ENCODE measurements at places on chromosomes 6 and 20. TPM values are rescaled to one million over a fixed set of nuclear protein-coding genes. Genes with fewer than 3 reads are reported as not detected.

The GJA10 gene
- not detected for polyA plus RNA-seq

The SUMO4 gene
- 0.53 TPM for polyA plus RNA-seq

The PHACTR1 gene
- 7.0 TPM for polyA plus RNA-seq

The SLC32A1 gene
- polyA plus RNA-seq: not detected

The DEF6 gene
- polyA plus RNA-seq: 4.9 TPM

The MYLK2 gene
- 60.0 TPM for polyA plus RNA-seq

The SEL1L2 gene
- polyA plus RNA-seq: not detected

The SYCP2 gene
- polyA plus RNA-seq: 3.9 TPM

The ABHD16B gene
- not detected for polyA plus RNA-seq

The CD93 gene
- polyA plus RNA-seq: 49.7 TPM

The CST5 gene
- polyA plus RNA-seq: not detected

DNA sequence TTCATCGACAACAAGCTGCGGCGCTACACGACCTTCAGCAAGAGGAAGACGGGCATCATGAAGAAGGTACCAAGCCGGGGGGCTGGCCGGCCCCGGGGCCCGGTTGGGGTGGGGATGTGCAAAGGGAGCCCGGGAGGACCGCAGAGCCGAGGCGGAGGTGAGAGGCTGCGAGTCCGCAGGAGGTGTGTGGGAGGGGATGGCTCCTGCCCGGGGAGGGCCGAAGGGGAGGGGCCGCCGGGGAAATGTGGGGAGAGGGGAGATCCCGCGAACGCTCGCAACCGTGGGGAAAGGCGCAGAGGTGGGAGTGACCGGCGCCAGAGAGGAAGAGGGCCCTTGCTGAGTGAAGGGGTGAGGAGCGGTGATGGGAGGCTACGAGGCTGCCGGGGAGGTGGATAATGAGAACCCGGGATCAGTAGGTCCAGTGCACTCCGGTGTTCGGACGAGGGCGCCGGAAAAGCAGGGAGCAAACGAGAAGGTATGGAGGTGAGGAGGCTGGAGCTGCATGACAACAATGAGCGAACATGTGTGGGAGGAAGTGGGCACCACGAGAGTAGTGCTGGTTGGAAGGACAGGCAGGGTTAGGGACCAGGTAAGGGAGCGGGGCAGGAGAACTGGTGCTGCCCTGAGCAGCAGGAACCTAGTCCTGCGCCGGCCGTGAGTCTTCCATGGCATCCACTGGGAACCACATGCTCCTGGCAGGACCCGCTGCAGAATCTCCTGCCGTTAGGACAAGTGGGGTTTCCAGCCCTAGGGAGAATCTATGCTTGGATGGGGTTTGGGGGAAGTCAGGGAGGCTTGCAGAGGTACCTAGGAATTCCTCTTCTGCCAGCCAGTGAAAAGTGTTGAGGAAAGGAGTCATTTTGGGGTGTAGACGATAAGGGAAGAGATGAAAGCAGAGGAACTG is 1.3 kb downstream of the SRF start:
- no peak for DNase-seq

- no peak for DNase-seq
Measured at GRCh38 chr20:18849131-18849530, 35.5 kb downstream of the SCP2D1 start.

- DNase-seq: no peak
Measured at GRCh38 chr20:22673467-22673866, 89.1 kb upstream of the FOXA2 start.

- DNase-seq: no peak
Measured at GRCh38 chr6:142835787-142836535, 109.0 kb downstream of the HIVEP2 start.

GRCh38 chr6:6883011-6883410 is 224.8 kb upstream of the RREB1 start:
- DNase-seq: no peak

GRCh38 chr20:60292001-60292520 is 333.8 kb downstream of the CDH26 start:
- DNase-seq: no peak

DNA sequence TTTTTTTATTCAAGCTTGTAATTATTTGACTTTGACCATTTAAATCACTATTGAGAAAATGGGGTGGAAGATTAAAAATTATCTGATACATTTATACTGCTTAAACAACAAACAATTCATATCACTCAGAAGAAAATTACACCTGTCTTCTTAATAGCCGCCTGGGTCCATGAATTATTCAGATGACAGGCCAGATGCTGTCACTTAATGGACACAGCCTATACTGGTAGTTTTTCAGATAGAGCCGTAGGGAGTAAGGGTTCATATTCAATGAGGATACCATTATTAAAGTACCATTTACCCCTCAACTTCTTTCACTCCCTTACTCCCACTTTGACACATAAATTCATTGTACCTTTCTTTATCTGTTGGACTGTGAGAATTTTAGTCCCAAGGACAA is 1193.4 kb upstream of the MAP3K7 start:
- DNase-seq: no peak

DNA sequence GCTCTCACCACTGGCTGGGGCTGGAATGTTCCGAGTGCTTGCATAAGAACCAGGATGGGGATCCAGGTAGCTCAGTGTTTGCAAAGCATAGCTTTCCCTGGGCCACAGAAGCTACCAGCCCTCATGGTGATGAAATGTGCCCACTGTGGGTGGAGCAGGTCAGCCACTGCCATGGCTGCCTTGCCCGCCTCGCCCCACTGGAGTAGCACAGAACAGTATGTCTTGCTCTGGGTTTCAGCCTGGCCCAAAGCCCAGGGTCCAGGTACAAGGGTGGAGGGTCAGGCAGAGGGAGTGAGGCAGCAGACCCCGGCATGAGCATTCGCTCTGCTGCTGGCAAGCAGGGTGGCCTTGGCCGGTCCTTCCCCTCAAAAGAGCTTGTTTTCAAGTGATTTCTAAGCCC is 34.7 kb downstream of the KCNK17 start:
- no peak for DNase-seq

- DNase-seq: no peak
Measured at GRCh38 chr6:158413814-158414565, 101.7 kb downstream of the TULP4 start.

- DNase-seq: no peak
Measured at GRCh38 chr6:379410-380181, 12.0 kb upstream of the IRF4 start.

DNA sequence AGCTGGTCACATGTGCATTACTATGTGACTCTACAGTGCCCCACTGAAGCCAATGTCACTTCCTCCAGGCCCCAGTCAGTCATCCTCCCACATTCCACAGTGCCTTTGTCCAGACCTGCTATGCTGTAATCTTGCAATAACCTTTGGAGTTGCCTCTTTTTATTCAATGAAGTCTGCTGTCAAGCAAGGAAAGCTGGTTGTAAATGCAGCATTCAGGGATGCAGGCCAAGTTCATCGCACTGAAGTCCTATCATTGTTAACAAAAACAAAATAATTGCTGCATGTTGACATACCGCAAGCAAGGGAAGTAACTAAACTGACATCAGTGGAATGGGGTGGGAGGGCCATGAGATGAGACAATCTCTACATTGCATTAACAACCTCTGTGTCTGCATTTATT is 131.2 kb upstream of the CDYL start:
- DNase-seq: no peak

DNA sequence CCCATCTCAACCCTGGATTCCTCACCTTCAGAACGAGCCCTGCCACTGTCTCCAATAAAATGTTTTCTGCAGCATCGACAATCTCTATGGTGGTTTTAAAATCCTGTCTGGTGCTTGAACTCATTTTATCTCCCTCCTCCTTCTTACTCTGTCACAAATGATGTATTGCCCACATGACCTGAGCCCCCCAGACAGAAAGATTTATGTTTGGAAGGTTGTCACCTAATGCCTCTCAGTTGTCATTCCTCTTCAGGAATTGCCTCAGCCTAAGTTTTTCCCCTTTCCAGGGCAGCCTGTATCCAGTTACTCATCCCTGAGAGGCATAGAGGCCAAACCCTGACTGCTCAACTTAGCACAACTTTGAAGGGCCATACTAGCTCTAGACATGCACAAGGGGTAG is 9.2 kb downstream of the GPX5 start:
- no peak for DNase-seq

DNA sequence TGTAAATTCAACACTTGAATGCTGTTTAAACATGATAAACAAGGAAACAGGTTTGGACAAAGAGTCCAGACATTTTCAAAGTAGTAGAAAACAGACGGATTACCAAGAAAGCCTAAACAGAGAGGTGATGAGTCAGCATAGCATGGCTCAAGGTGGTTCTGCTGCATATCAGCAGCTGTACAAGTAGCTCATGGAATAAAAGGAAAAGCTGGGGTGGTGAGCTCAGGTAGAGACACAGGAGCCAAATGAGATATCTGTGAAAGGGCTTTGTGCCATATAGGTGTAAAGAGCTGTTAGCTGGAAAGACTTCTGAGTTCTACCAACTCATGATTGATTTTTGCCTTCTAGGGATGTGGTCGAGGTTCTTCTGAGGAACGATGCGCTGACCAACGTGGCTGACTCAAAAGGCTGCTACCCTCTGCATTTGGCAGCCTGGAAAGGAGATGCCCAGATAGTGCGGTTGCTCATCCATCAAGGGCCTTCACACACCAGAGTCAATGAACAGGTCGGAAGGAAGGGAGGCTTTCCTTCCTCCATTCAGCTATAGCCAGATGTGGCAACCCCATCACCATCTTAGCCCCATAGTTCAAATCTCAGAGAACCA is 80.7 kb downstream of the ANKS1A start:
- no peak for DNase-seq

DNA sequence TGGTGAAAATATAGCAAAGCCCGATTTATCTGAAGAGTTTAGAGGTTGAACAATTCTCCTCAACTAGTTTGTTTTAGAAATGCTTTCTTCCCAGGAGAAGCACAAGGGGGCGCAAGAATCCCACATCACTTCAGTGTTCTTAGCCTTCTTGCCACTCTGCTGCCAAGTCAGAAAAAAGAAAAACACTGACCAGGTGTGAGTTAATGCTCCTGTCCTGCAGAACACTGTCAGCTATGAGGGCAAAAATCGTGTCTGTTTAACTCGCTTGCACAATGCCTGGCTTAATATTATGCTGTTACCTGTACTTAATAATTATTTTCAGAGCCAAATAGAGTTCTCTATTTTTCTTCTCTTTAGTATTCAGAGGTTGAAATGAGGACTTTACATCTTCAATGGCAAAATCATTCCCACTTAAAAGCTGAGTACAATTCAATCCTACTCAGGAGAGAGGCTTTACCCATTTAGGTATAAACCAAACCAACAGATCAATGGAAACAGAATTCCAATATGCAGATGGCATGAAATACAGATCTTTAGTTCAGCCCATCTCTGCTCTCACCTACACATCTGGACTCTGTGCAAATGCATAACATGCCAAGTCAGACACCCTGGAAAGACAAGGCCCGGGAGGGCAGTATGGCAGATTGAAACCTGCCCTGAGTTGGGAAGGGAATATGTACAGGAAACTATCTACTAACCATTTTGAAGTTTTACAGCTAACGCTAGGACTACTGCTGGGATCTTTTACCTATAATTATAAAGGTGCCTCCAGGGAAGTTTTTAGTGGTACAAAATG is 71.4 kb upstream of the TULP1 start:
- peak; percentile 52 for DNase-seq

DNA sequence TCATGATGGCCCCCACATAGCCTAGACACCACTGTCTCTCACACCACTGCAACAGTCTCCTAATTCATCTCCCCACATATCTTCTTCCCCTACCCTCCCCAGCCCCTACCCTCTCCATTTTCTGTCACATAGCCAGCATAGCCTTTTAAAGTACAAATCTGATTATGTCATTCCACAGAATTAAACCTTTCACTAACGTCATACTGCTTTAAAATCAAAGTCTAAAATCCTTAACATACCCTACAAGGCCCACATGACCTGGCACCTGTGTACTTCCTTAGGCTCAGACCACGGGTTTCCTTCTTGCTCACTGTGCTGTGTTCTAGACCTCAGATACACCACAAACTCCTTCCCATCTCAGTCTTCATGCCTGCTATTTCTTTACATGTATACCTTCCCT is 5.9 kb downstream of the OSTM1 start:
- DNase-seq: no peak

- no peak for DNase-seq
Measured at GRCh38 chr6:35417979-35418661, 34.0 kb upstream of the FANCE start.

DNA sequence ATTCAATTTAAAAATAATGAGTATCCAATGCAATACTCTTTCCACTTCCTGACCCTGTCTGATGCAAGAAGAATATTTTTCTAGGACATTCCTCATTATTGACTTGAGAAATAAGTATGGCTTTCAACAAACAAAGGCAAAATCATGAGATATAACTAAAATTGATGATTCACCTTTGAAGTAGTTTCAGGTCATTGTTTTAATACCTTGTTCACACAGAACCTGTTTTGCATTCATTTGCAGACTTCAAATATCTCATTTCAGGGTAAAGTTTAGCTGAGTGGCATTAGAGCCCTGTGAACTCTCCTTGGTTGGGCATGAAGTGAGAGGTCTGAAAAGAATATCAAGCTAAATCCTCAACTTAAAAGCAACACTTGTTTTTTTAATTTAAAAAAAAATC is 309.2 kb downstream of the NRN1 start:
- DNase-seq: no peak

DNA sequence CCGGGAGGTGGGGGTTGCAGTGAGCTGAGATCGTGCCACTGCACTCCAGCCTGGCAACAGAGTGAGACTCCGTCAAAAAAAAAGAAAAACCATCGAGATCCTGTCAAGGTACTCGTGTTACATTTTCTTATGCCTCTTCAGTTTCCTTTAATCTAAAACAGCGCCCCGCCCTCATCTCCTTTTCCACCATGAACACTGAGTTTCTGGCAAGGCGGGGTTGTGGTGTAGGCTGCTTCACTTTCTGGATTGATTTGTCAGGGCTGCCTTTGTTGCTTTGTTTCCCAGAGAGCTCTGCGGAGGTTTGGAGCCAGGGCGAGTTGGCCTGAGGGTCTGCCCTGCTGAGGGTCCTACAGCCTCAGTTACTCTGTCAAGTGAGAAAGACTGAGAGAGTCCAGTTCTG is 8.9 kb downstream of the ITPR3 start:
- no peak for DNase-seq

DNA sequence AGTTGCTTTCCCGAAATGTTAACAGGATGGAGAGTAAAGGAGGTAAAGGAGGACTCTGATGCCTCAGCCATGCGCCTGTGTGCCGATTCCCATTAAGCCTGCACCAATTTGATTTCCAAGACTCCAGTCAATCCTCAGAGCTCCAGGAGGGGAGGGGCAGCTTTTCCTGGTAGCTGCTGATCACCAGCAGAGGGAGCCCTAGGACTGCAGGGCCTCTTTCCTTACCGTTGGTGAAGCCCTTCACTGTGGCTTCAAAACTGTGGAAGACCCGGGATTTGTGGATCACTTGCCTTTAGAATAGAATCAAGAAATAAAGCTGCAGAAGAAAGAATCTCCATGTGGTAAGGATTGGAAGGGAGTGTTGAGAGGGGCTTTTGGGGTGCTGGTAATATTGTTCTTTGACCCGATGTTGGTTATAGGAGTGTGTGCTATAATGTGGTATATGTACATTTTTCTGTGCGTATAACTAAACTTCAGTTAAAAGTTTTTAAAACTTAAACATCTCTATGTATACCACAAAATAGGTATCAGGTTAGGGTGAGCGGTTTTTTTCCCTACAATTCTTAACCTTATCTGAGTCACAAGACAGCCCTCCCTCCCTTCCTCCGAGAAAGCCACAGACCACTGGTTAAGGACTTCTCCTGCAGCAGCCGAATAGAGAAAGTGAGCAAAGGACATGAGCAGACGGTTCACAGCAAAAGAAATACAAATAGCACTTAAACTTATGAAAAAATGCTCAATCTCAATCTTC is 6.9 kb upstream of the OSER1 start:
- no peak for DNase-seq
